ENCODE measurements at places on chromosomes 5 and 9.

GRCh38 chr5:121668635-121669034 is 183.0 kb upstream of the FTMT start:
- no peak for DNase-seq

DNA sequence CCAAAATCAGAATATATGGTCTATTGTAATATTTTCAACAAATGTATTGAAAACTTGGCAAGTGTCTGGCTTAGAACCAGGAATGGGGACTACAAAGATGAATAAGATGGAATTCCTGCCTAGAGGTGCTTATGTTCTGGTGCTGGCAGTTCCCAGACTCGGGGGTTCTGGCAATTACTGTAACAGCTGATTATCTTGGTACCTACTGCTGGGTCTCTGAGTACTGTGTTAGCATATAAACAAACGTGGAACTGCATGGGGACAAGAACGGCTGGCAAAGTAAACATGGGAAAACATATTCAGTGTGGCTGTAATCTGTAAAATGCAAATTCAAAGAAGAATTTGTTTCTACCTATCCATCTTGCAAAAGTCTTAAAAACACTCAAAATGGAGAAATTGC is 89.9 kb downstream of the SLC24A2 start:
- DNase-seq: no peak

GRCh38 chr9:113770396-113770795 is 105.7 kb upstream of the ZNF618 start:
- DNase-seq: no peak

GRCh38 chr5:6775571-6775970 is 62.3 kb downstream of the TENT4A start:
- DNase-seq: no peak

GRCh38 chr5:92635001-92635461 is 946.0 kb downstream of the NR2F1-AS1 start:
- no peak for DNase-seq

- DNase-seq: no peak
Observed at GRCh38 chr9:7739595-7739994, 60.0 kb downstream of the DMAC1 start.

DNA sequence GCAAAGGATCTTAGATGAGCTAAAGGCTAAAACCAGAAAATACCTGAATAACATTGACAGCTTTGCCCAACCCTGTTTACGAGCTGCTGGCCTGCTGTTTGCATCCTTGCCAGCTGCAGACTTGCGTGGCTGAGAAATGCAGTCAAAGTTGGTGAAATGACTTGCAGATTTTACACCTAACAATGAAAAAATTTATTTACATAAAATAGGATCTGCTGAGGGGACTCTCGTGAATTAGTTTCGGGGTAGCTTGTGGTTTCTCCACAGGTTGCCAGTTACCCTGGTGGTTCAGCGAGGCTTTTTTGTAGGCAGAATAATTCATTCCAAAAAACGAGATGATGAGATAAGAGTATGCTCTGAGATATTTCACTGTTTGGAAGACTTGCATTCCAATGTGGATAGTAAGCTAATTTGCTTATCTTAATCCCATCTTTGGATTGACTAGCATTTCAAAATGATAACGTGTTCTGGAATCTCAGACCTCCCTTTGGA is 65.7 kb upstream of the FANCC start:
- DNase-seq: no peak

DNA sequence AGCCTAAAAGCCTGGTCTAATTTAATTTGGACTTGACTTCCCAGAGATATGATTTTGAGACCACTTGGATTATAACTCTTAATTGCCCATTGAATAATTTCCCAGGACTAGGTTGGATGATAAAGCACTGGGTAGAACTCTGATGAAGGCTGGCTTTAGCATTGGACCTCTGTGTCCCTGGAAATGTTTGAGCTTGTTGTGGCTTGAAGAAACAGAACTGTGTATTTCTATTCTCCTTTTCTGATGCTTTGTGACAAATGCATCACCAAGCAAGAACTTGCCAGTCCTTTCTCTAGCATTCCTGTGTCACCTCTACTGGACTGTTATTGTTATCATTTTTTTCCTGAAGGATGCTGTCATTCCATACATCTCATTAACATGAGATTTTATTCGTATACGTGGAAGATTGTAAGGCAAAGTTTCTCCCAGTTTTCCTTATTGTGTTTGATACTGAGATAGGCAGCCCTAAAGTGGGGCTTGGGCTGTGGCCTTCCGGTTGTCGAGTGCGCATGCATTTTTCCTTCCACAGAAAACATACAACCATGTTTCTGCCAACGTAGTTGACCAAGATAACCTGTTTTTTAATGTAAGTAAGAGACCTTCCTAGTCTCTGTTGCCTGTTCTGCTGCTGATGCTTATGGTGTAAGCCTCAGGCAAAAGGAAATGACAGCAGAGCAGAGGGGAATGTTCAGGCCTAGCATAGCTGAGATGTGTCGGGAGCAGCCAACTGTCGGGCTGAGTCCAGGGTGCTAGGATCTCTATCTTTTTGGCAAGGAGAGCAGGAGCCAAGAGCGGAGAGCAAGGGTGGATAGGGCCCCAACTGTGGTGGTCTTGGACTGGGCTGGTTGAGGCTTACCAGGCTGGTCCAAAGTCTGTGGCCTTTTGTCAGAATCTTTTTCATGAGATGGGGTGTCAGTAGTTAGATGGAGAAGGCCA is 2.3 kb downstream of the NTRK2 start:
- DNase-seq: no peak

DNA sequence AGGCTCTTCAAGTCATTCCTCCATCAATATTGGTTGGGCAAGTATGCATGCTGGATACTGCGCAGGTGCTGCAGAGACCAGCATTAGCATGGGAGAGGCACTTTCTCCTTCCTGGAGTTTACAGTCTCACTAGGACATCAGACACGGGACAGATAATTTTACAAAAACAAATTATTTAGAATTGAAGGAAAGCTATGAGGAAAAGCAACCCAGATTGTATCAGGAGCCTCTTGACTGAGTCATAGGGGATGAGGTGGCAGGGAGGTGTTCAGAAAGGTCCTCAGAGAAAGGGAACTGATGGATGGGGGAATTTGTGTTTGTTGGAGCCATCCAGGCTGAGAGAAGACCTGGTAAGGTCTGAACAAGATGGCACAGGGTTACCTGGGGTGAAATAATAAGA is 24.5 kb upstream of the RAB14 start:
- DNase-seq: no peak

DNA sequence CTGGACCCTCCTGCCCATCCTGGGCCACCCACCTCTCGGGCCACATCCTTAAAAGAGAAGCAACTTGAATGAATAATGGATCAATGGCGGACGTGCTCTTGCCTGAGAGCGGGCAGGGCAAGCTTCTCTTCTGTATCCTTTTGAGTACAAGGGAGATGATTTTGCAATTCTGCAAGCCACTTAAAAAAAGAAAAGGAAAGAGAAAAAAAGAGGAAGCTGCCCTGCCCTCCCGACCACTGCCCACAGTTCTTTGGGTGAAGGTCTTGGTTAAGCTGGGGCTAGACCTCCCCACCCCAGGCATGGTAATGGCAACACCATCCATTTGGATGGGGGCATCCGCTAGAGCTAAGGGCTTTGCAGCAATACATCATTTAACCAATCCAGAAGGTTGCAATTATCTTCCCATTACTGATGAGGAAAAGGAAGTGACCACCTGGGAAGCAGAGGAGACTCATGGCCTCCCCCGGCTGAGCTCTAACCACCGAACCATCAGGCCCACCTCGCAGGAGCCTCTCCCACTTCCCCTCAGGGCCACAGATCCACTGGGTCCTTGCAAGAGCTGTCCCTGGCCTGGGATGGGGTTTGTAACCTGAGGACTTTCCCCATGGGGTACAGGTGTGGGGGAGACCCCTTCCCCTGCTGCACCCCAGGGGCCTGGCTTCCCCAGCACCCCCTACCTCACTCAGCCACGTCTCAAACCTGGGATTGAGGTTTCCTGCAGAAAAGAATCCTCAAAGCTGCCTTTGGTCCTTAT is 27.8 kb upstream of the LAMC3 start:
- no peak for DNase-seq

DNA sequence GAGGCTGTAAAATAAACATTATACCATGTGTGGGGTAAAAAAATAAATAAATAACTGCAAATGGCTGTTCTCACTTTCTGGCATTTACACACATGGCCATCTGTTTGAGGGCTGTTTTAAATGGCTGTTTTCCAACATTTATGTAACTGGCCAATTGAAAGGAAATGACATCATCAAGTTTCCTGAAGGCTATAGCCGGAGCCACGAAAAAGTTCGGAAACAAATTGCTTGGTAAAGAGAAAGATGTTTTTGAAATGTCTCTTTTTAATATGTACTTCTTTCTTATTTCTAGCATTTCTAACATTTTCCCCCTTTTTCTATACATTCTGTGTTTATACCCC is 95.4 kb upstream of the DAB2 start:
- DNase-seq: no peak

DNA sequence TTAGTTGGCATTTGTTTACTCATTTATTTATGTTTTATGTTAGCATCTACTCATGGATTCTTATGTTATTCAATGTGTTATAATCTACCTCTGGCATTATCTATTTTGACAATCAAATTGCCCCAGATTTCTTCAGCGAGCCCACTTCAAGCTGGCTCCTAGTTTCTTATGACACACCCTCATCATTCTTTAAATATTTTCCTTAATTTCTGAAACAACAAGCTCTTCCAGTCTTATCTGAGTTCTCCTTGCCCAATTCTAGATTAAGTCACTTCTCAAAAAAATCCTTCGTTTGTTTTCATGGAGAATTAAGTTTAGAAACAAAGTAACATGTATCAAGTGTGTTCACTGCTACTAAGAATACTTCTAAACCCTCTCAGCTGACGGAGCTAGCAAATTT is 229.8 kb downstream of the SEMA5A start:
- no peak for DNase-seq

DNA sequence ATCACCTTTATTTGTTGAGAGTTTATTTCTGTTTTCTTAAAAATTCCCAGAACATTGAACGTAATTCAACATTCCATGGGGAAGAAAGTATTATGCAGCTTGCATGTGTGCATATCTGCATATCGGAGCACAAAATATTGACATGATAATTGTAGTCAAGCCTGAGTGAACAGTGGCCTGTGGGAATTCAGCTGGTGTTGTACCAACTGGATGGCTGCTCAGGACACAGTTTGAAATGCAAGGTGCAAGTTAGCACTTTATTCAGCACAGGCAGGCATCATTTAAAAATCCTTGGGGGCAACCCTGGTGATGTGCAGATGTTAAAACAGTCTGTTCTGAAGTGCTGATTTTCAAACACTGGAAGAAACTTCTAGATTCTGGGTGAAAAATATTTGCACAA is 82.4 kb downstream of the CNTLN start:
- DNase-seq: no peak

GRCh38 chr5:156258934-156259333 is 68.0 kb upstream of the SGCD start:
- DNase-seq: no peak

- no peak for DNase-seq
Observed at GRCh38 chr5:170280011-170280493, 17.5 kb downstream of the LCP2 start.

DNA sequence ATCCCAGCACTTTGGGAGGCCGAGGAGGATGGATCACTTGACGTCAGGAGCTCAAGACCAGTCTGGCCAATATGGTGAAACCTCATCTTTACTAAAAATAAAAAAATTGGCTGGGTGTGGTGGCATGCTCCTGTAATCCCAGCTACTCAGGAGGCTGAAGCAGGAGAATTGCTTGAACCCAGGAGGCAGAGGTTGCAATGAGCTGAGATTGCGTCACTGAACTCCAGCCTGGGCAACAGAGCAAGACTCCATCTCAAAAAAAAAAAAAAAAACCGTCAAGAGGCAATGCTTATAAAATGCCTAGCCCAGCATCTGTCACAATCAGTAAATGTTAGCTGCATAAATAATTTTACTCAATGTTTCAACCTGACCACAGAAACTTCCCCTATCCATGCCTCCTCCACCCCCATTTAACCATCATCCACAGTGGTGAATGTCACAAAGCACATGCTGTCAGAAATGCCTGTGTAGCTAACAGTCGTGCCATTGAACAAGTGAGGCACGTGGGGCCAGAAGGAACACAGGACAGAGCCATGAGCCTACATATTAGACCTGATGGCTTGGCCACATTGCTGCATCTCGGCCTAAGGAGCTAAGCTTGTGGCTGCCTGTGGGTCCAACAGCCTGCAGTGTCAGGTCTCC is 16.8 kb upstream of the TCOF1 start:
- DNase-seq: no peak

- DNase-seq: no peak
Observed at GRCh38 chr9:95213117-95213516, 104.4 kb downstream of the FANCC start.

DNA sequence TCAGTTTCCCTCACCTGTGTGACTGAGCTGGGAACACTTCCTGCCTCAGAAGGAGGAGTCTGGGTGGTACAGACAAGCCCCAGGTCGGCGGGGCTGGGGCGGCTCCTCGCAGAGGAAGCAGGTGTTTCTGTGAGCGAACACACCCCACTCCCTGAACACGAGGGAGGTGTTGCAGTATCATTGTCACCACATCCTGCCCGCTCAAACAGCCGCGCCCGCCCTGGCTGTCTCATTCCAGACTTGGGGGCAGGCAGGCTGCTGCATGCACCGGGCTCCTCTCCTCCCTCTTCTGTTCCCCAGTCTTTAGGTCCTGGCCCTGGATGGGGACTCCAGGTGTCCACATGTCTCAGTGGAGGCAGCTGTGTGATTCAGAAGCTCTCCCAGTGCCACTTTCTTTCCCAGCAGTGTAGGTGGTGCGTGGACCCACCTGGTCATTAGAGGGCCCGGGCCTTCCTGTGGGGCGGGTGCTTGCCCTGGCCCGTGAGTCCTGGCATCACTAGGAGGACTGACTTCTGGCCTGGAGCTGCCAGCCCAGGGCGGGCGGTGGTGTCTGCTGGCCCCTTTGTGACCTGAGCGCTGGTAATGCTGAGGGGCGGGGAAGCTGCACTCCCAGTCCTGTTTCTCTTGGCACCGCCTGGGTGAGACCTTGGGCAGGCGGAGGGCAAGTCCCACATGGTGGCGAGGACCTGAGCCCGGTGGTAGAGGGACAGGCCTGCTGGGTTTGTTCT is 18.3 kb upstream of the PHYHD1 start:
- peak; percentile 85 for DNase-seq

GRCh38 chr5:41773799-41774198 is 96.4 kb downstream of the OXCT1 start:
- DNase-seq: no peak

GRCh38 chr5:56480705-56481427 is 247.7 kb upstream of the ANKRD55 start:
- DNase-seq: no peak

GRCh38 chr5:113245427-113246225 is 189.2 kb downstream of the TSSK1B start:
- DNase-seq: no peak

Data from T-helper 1 cell (primary cell).